ENCODE measurements at places on chromosomes 1 and 21.

- no peak for DNase-seq
Observed at GRCh38 chr1:11531314-11531870, 52.4 kb downstream of the DISP3 start.

- no peak for DNase-seq
Observed at GRCh38 chr1:150999926-151000325, 6.8 kb downstream of the MINDY1 start.

- no peak for DNase-seq
Observed at GRCh38 chr1:231125972-231126580, 35.8 kb upstream of the TRIM67 start.

- DNase-seq: no peak
Observed at GRCh38 chr1:203371288-203371687, 20.4 kb upstream of the FMOD start.

DNA sequence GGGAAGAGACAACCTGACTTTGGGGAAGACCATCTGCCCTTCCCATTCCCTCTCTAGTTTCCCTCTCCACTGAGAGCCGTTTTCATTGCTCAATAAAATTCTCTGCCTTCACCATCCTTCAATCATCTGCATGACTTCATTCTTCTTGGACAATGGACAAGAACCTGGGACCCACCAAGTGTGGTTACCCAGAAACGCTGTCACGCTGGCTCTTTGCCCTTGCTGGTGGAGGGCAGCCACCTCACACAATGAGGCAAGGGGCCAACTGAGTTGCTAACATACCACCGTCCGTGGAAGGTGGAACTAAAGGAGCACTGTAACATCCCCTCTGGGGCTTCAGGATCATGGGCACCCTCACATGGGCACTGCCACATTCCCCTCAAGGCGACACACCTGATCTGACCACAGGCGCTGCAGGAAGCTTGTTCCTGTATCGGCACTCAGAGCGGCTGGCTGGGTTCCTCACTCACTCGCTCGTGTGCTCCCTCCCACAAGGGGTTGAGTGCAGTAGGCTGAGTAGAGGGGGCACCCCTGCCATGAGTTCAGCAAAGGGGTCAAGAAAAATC is 652.4 kb downstream of the PLPP3 start:
- no peak for DNase-seq

- no peak for DNase-seq
Observed at GRCh38 chr1:157403203-157403602, 149.1 kb downstream of the FCRL5 start.

DNA sequence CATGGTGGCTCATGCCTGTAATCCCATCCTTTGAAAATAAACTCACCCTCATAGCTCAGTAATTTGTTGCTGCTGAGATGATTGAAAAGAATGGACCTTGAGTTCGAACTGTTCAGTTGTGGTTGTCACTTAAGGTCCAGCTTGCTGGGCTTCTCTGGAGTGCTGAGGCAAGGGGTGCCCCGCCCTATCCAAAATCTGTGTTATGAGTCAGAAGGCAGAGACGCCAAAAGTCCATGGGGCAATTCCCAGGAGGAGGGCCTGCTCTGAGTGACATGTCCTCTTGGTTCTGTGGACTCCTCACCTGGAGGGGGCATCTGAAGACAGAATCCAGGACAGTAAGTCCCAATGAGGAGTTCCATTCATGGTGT is 64.8 kb downstream of the MYOM3 start:
- no peak for DNase-seq

GRCh38 chr21:38438462-38438893 is 59.8 kb downstream of the ERG start:
- no peak for DNase-seq

DNA sequence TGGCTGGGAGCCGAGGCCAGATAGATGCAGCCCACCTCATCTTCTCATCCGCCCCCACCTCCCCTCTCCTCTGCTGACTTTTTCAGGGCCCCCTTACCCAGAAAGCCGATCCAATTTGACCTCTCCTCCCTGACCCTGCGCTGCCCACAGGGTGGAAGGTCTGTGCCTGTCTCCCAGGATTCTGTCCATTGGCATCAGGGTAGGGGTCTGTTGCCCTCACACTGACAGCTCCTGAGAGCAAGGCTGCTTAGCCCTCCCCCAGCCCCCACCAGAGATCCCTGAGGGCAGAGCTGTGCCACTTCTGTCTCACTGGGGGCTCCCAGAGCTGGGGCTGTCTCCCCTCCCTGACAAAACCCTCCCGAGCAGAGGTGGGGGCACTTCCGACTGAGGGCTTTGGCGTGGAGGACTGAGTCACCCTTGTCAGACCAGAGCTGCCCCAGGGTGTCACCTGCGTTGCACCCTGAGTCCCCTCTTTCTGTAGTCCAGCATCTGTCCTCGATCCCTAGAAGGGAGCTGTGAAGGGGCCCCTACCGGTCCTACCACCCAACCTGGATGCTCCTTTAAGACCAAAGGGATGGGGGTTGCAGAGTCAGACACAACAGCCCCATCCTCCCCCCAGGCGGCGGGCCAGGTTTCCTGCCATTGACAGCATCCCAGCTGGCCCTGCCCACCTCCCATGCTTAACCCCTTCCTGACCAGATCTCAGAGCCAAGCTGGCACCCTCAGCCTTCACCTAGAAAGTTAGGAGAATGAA is 2.4 kb upstream of the FAM110D start:
- no peak for DNase-seq

DNA sequence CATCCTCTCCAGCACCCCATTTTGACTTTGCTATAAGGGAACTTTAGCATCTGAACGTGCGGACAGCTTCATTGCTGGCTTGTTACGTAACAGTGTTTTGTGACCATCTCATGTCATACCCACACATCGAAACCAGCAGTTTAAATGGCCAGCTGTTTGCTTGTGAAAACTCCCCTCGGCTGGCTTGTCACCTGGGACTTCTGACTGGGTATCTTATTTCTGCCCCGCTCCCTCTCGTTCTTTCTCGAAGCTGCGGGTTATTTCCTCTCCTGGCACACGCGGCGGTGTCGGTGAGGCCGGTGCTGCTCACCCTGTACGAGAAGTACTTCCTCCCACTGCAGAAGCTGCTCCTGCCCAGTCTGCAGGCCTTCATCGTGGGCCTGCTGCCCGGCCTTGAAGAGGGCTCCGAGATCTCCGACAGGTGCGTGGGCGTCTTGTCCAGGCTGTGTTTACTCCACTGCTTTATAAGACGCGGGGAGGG is 43.5 kb downstream of the DOP1B start:
- no peak for DNase-seq

- no peak for DNase-seq
Observed at GRCh38 chr1:200262326-200262965, 147.4 kb downstream of the ZNF281 start.

DNA sequence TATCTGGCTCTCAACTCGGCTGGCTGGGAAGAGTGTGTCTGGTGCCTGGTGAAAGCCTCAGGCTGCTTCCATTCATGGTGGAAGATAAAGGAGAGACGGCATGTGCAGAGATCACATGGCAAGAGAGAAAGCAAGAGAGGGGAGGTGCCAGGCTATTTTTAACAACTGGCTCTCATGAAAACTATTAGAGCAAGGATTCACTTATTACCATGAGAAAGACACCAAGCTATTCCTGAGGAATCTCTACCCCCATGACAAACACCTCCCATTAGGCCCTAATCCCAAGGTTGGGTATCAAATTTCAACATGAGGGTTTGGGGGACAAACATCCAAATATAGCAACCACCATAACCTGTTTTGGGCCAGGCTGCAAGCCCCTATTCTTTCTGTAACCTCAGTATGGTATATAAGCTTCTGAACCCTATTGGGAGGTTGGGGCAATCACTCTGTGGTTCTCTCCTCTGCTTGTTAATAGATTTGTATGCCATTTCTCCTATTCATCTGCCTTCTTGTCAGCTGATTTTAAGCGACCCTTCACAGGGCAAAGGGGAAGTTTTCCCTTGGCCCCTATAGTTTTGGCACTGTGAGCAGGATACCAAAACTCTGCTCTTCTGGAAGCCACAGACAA is 179.0 kb upstream of the TNR start:
- no peak for DNase-seq

DNA sequence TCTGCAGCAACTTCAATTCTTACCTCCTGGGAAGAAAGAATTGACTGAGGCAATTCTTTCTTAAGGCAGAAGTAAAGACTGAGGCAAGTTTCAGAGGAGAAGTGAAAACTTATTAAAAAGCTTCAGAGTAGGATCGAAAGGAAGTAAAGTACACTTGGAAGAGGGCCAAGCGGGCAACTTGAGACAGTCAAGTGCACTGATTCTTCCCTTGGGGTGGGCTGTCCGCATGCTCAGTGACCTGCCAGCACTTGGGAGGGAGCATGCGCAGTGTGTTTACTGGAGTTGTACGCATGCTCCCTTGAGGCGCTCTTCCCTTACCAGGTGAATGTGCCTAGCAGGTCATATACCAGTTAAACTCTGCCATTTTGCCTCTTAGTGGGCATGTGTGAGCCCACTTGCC is 55.3 kb upstream of the NBPF3 start:
- DNase-seq: no peak

GRCh38 chr1:50368179-50369007 is 54.9 kb downstream of the DMRTA2 start:
- no peak for DNase-seq

GRCh38 chr1:30572192-30572591 is 151.2 kb downstream of the MATN1 start:
- DNase-seq: no peak

GRCh38 chr1:225812488-225813213 is 2.7 kb downstream of the EPHX1 start:
- DNase-seq: no peak

- no peak for DNase-seq
Observed at GRCh38 chr1:13570924-13571323, 12.7 kb upstream of the PDPN start.

DNA sequence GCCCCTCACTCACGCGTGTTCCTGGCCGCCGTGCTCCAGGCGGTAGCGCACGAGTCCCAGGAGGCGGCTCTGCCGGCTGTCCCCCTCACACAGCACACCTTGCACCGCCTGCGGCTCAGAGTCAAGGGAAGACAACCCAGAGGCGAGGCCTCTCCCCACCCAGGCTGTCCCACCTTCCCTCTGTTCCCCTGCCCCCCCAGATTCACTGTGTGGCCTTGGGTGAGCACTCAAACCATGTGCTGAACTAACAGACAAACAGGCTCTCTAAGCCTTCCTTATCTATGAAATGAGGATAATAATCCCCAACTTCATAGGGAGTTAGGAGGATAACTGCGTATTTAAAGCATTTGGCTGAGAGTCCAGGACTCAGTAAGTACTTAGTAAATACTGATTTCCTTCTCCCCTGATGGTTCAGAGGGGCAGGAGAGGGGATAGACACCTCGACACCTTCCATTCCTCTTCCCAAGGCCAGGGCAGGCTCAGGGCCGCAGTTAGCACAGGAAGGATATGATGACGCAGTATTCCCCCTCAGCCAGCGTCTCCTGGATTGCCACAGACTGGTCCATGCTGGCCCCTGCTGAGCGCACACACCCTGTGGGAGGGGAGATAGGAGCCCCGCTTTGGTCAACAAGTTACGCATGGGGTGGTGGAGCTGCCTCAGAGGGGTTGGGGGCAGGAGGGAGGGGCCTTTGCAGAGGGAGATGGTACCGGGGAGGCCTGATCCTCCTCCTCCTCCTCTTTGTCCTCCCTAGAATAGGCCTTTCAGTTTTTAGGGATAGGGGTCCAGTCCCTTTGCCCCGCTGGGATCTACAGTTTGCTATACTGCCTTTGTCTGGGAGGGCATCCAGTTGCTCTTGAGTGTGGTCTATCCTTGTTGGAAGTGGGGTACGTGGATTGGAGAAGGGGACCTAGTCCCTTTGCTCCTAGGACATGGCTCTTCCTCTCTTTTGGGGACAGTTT is 830 bp downstream of the INPP5B start:
- no peak for DNase-seq

GRCh38 chr1:98385652-98386051 is 275.9 kb upstream of the SNX7 start:
- no peak for DNase-seq

- DNase-seq: no peak
Observed at GRCh38 chr1:30413606-30414005, 309.8 kb downstream of the MATN1 start.

DNA sequence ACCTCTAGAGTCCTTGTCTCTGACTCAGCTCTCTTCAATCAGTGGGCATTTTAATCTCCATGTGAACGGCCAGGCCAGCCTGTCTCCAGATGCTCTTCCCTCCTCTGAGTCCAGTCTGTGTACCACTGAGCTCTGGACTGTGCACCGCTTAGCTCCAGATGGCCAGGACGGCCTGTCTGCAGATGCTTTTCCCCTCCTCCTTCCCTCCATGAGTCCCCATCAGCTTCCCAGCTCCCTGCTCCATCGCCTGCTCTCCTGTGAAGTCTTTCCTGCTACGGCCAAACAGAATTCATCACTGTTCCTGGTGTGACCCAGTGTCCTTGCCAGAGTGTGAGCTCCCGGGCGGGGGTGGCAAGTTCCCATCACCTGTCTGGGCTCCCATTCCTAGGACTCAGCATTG is 42.0 kb downstream of the STUM start:
- DNase-seq: no peak

GRCh38 chr1:230861970-230862595 is 6.2 kb downstream of the C1orf198 start:
- DNase-seq: no peak

- no peak for DNase-seq
Observed at GRCh38 chr1:16969057-16969611, 11.3 kb downstream of the MFAP2 start.

DNA sequence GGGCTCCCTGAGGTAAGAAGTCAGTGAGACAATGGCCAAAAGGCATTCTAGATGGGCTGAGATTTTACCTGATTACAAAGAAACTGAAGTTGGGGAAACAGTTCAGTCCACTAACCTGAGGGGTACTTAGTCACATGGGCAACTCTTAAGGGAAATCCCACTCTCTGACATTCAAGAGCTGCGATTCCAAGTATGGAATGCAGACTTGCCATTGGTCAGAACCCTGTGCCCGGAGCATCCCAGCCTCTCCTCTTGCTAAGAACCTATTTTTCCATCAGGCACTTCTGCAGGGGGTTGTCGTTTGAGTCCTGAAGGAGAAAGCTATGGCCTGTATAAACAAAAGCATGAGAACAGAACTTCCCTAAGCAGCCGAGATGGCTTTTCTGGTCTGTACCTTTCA is 434.9 kb upstream of the DAB1 start:
- no peak for DNase-seq

DNA sequence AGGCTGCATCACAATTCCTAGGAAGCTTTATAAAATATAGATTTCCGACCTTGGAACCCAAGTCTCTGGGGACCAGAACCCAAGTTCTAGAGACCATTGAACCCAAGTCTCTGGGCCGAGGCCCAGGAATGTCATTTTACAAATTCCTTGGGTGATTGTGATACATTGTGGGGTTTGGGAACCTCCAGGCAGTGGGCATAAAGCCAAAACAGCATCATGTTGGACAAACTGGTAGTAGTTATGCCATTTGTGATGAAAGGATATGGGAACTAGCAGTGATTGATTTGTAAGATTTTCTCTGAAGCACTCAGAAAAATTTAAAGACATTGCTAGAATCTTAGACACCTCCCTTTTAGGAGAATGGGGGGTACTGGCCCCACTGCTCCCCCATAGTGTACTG is 160.2 kb downstream of the HIVEP3 start:
- DNase-seq: no peak

All from activated T-helper 1 cell treated with Interleukin-2 at 50 U/mL for 16 hours (primary cell).